ENCODE measurements at places on chromosomes 5 and 9.

DNA sequence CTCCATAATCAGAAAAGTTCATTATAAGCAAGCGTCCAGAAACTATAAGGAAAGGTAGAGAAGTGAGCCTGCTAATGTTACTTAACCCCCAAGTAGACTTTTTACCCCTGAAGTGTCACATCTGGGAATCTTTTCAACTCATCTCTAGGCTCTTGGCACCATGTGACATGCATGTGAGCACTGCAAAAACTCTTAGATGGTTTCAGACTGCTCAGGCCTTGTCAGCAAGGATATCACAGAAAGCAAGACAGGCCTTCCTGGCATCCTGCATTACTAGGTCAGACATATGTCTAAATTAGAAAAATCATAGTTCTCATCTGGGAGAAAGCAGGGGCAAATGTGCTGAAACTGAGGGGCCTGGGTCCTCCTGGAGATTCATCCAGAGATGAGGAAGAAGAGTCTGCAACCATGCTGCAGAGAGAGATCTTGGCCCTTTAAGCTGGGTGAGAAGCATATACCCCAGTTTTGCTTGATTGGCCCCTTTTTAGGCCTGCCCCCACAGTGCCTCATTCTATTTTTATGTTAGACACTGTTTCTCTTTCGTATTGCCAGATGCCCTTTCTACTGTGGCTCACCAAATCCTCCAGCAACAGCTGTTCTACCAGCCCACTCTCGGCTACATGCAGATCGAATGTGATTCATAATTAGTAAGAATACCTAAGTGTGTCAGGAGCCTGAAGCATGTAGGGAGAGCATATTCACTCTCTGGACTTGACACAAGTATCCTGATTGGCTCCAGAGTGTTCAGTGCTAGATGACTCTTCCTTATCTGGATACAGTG, 19.0 kb downstream of the TMEM8B start:
- DNase-seq: peak; percentile 52

- DNase-seq: no peak
Measured at GRCh38 chr5:135873831-135874230, 21.8 kb downstream of the IL9 start.

- DNase-seq: no peak
Measured at GRCh38 chr9:130213911-130214761, 41.9 kb downstream of the NCS1 start.

DNA sequence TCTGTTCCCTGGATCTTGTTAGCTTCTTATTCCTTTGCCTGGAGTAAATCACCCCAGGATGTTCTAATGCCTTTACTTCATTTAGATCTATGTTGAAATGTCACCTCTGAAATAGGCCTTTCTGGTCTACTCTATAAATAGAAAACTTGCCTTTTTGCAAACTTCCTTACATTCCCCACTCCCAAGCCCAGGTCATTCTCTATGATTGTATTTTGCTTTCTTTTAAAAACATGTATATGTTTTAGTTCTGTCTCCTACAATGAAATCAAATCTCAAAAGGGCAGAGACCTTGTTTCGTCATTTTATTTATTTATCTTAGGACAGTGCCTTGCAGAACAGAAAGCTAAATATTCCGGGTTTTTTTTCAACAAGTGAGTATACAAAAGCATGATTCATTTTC, 1657.7 kb upstream of the C9orf72 start:
- DNase-seq: no peak

GRCh38 chr9:83198371-83198770, 135.4 kb upstream of the RASEF start:
- DNase-seq: no peak

GRCh38 chr9:3385871-3386270, 139.9 kb downstream of the RFX3 start:
- DNase-seq: peak; percentile 23

GRCh38 chr9:133854048-133854447, 115.9 kb upstream of the SARDH start:
- no peak for DNase-seq

DNA sequence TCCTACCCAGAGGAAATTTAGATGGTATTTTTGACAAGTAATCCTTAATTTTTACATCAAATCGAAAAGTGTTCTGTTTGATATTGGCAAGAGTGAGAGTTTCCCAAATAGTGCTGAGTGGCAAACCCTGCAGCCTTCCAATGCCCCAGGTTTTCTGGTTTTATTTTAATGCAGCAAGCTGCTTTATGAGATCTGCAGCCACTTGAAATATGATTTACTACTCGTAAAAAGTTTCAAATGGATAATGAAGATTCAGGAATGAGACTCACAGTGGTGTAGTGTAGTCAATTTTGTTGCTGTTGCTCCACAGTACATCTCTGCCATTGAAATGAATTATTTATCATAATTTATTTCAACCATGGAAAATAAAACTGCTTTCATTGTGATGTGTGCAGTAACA, 23.6 kb upstream of the TLX3 start:
- DNase-seq: no peak

- DNase-seq: no peak
Measured at GRCh38 chr5:156094001-156094400, 233.0 kb upstream of the SGCD start.

DNA sequence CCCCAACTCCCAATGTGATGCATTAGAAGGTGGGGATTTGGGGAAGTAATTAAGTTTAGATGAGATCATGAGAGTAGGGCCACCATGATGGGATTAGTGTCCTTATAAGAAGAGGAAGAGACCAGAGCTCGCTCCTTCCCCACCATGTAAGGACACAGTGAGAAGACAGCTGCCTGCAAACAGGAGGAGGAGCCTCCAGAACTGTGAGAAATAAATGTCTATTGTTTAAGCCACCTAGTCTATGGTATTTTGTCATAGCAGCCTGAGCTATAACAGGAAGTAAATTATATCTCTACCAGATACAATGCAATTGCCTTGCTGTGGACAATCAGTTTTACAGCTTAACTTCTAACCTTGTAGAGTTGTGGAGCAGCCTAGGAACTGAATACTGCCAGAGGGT, 58.0 kb downstream of the ANKRD33B start:
- no peak for DNase-seq

DNA sequence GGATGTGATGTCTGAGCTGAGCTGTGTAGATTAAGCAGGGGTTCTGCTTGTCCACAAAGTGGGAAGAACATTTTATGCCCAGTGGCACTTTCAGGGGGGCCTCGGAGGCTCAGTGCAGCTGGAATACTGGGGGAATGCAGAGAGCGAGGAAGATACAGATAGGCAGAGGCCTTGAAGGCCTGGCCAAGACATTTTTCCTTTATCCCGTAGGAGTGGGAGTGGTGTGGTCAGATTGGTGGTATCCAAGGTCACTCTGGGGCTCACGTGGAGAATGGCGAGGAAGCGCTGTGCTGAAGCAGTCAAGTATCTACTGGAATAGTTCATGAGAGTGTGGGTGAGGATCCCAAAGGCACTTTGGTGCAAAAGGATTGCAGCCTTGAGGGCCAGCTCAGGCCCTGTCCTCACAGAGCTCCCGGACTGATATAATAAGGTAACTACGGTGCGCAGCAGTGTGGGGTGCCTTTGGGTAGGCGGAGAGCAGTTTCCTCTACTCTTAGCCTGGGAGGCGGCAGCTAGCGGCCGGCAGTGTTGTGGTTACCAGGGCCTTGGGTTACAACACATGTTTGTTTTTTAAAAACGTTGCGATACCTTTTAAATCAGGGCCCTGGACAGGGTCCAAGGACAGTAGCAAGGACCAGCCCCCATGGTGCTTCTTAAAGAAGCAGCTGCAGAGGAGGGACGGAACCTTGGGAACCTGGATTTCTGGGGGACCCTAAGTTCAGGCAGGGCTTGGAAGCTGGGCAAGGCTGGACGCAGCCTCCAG, 10.8 kb upstream of the CCDC69 start:
- DNase-seq: no peak

DNA sequence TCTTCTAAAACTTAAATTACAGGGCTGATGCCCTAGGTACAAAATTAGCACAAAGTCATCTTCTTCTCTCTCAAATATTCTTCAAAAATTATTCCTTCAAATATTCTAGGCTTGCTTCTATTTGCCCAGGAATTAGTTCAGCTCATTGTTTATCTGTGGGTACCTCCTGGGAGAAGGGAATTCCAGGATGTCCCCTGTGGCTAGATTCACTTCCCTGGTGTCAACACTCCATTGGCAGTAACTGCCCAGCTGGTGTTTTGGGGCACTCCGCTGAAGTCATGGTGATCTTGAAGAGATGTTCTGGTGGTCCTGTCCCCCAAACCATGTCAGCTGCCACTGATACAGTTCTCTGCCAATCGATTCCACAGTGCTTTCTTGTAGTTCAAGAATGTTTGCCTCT, 26.2 kb upstream of the TGFBR1 start:
- DNase-seq: no peak

GRCh38 chr9:136791516-136792276, 552 bp downstream of the TMEM141 start:
- peak; percentile 73 for DNase-seq

DNA sequence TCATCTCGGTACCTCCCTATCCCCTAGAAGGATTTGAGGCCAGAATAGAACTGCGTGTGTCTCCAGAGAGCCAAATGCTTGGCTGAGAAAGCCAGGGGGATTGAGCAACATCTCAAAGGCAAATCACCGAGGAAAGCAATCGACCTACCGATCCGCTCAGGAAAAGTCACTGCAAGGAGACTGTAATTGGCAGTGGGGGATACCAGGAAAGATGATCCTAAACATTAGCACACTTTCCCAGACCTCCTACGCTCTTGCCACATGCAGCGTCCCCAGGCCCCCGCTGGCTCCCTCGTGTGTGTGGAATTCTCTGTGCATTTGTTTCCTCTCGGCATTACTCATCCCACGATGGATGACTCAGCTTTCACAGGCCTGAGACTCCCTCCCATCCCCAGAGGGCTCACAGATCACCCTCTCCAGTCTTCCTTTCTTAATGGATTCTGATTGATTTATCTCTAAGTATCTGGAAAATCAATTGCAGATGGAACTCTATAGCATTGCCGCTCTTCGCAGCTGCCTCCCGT, 82.2 kb upstream of the ICE1 start:
- DNase-seq: no peak

- no peak for DNase-seq
Measured at GRCh38 chr5:73814233-73814846, 188.3 kb downstream of the ARHGEF28 start.

DNA sequence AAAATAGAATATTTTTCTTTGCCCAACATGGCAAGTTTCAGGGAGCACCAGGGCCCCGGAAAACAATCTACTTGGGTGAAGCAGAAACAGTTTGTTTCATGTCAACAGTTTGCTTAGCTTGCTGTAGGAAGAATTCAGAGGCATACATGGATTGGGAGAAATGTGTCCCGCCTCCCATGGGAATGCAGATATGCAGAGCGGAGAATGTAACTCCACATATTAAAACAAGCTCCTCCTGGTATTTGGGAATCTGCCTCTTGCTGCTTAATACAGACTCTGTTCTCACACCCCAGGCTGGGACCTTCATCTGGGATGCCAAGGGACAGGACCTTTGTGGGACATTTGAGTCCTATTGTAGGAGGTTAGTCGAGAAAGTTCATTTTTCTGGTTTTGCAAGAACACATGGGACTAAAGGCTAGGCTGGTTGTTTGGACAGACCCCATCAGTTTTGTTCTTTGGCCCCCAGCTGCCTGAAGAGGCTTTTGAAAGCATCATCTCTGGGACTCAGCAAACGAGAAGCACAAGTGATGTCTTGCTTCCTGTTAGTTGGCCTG, 220.5 kb upstream of the ADRA1B start:
- DNase-seq: no peak

GRCh38 chr5:127697894-127698600, 5.1 kb upstream of the CCDC192 start:
- no peak for DNase-seq

DNA sequence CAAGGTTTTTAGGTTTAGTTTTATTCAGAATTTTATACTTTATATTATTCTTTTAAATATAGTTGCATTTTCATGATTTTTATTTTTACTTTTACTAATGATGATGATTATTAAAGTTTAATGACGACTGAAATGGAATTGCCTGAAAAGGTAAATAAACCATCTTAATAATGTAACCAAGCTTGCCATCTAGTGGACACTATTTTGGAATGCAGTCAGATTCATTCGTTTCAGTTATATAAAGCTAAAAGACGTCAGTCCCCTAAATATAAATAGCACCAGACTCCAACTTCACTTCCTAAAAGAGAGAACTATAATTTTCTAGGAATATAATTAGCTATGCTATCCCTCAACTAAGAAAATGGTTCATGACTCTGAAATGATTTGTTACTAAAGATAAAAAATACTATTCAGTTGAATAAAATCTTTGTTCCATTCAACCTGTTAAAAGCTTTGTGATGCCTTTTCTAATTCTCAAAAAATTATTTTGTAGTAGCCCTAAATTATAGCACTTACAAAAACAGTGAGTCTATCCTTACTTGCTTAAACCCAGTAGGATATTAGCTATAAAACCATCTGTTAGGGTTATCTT, 19.9 kb downstream of the ABITRAM start:
- no peak for DNase-seq

DNA sequence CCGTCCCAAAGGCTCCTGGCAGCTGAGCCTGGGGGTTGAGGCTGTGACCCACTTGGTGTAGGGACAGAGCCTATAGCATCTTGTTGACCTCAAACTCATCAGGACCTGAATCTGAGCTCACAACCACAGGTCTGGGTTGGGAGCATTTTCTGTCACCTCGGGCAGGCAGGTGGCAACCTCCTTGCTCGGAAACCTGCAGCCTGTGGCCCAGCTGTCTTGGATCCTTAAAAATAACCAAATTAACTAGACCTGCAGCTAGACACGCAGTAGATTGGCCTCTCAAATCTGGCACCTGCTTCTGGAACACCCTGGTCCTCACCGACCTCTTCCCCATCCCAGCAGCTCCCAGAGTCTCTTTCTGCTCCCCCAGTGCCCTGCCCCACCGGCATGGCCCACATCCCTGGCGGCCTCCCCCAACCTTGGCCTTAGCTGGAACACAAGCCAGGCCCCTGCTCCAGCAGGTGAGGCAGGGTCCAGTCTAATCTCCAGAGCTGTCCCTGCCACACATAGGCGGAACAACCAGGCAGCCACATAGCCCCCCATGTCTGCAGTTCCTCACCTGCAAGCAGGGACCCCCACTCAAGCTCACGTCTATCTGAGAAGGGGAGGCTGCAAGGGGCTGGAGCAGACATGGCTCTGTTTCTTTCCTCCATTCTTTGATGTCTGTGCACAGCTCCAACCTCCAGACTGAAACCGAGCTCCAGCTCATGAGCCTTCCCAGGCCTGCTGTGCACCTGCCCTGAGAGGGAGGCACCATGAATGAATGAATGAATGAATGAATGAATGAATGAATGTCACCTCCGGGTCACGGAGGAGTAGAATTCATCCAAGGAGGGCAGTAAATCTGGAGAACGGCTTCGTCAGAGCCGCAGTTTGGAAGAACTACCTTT, 28.3 kb downstream of the PAEP start:
- no peak for DNase-seq

- no peak for DNase-seq
Measured at GRCh38 chr5:91048073-91048472, 335.0 kb downstream of the ARRDC3 start.

DNA sequence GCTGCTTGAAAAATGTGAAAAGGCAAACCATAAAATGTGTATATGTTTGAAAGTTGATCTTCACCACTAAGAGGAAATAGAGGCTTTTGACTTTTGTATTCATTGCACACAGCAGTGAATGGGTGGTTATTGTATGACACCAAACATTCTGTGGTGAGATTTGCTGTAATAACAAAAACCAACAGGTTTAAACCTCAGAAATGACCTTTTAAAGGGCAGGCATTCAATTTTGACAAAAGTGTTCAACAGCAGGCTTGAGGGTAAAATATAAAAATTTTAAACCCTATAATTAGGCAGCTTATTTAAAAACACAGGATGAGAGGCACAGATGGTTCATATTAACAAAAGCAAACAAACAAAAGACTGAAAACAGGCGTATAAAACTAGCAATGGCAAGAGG, 128.1 kb upstream of the NUDT12 start:
- no peak for DNase-seq

GRCh38 chr5:88952996-88953643, 70.1 kb upstream of the MEF2C start:
- no peak for DNase-seq

- no peak for DNase-seq
Measured at GRCh38 chr5:153641183-153641688, 150.8 kb downstream of the GRIA1 start.
